ENCODE measurements at places on chromosomes 7 and 10. TPM values are rescaled to one million over a fixed set of nuclear protein-coding genes. Genes with fewer than 3 reads are reported as not detected.

Gene RNF32
- total RNA-seq: 3.9 TPM

Gene MBL2
- total RNA-seq: not detected

DNA sequence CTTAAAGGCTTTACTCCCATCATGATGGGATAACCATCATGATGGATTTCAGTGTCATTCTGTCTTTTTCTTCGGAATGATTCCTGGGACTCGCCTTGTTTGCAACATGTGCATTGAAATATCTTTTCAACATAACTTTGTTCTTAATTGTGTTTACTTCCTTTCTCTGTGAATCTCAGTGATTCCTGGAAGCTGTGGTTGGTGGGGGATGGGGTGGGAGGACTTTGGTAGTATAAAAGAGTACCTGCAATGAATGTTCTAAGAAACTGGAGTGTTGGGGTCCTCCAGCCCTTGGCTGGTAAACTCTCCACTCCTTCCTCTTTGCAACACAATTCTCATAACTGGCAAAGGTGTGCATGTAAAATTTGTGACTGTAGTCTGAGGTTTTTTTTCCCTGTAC lies 11.5 kb upstream of the SH2D4B start:
- no peak for DNase-seq

DNA sequence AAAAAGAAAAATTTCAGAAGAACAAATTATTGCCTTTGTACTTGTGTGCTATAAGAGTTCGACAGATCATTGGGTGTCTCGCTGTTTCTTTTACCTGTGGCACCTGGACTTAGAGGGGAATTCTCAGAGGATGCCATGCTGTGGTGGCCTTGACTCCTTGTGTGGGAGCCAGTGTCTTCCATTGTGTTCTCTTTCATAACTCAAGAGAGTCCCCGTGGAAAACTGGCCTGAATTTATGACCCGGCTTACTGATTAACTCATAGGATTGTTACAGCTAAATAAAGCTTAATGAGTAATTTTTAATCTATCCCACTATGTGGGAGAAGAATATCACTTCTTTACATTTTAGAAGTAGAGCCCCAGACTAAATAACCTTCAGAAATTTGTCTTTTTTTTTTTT lies 54.5 kb downstream of the UBE3C start:
- DNase-seq: no peak

Gene DNAJC12
- 37.0 TPM for total RNA-seq

GRCh38 chr10:125722811-125723210 lies 3.3 kb downstream of the EDRF1 start:
- no peak for DNase-seq

Measured in K562 (cell line).